ENCODE measurements at places on chromosomes 3 and 15.

GRCh38 chr15:32664796-32665195 is 23.3 kb downstream of the SCG5 start:
- DNase-seq: no peak

DNA sequence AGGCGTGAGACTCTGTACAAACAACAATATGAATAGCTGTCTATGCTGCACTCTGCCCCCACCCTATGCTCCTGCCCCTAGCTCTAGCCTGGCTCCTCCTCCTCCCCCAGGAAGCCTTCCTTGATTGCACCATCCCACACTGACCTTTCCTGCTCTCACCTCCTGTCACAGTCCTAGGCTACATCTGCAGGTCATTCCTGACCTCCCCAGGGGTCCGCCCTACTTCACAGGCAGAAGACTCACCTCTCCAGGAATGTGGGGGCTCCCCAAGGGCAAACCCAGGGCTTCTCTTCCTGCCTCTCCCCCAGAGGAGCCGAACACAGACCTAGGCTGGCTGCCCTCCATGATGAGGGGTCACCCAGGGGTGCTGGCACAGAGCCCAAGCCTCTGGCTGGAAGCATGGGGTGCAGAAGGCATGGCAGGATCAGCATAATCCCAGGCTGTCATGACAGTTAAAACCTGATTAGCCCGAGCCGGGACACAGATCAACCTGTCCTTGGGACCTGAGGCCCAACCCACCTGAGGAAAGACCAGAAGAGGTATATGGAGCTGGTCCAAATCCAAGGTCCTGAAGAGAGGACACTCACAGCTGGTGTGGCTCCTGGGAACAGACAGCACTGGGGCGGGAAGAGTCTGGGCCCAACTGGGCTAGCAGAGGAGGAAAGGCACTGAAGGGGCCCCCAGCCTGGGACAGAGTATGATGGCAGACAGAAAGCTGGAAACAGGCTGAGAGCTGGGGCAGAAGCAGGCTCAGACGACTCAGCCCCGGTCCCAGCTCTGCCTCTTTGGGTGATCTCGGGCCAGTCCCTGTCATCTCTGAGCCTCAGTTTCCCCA is 5.9 kb downstream of the SEMA7A start:
- DNase-seq: no peak

GRCh38 chr3:50600841-50601591 is 10.6 kb downstream of the CISH start:
- DNase-seq: no peak

DNA sequence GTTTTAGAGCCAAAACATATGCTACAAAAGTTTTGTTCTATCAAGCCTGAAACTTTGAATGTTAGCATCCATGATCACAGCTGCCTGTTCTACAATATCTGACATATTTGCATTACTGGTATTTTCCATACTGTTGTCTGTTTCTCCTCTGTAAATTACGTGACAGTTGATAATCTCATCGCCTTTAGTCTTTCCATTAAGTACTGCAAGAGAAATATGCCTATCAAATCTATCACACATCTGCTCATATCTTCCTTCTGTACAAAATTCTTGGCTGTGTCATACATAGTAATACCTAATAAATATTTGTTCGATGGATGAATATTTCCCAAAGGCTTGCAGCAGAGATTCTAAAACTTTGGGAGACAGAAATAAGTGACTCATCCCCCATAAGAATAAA is 717.3 kb downstream of the OTOL1 start:
- DNase-seq: no peak

GRCh38 chr3:161212906-161213305 is 8.2 kb upstream of the NMD3 start:
- DNase-seq: no peak

DNA sequence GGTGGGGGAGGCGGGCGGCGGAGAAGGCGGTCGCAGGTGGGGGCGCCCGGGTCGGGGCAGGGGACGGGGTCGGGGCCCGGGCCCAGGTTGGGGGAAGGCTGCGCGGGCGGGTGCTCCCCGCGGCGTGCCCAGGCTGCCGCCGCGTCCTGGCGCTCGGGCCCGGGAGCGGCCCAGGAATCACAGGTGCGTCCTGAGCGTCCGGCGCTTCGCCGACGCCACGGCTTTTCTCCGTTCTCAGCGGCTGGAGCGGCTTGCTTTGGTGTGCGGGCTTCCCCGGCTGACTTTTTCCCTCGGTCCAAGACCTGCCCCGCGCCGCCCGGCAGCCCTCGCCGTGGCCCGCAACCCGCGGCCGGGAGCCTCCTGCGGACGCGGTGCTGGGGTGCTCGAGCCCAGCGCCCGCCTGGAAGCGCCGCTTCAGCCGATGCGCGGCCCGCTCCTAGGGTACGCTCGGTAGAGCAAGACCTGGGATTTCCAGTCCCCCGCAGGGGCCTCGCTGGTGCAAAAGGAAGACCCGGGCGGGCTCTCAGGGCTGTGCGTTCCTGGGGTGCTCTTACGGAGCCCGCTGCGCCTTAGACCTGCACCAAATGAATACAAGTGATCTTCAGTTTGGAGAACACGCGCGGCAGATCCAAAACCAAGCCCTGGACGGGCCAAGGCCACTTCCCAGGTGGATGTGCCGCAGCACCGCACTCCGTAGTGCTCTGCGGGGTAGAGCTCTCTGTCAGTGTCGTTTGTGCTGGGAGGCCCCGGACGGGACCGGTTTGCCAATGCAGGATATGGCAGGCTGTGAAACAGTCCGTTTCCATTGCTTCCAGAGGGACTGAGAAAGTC is 639 bp downstream of the NIPA1 start:
- peak; percentile 38 for DNase-seq

DNA sequence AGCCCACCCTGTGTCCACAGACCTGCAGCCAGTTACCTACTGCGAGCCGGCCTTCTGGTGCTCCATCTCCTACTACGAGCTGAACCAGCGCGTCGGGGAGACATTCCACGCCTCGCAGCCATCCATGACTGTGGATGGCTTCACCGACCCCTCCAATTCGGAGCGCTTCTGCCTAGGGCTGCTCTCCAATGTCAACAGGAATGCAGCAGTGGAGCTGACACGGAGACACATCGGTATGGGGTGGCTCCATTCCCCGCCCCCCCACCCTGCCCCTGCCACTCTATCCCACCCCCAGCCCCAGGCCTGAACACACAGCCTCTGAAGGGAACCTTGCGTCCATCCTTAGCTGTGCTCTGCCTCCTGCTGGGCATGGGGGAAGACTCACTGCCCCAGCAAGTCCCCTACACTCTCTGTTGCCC is 73.2 kb downstream of the AAGAB start:
- DNase-seq: no peak

All from NAMALWA (cell line).